Heart left ventricle (tissue), 16 donors: ENCODE measurements at places on chromosomes 3 and 15.

DNA sequence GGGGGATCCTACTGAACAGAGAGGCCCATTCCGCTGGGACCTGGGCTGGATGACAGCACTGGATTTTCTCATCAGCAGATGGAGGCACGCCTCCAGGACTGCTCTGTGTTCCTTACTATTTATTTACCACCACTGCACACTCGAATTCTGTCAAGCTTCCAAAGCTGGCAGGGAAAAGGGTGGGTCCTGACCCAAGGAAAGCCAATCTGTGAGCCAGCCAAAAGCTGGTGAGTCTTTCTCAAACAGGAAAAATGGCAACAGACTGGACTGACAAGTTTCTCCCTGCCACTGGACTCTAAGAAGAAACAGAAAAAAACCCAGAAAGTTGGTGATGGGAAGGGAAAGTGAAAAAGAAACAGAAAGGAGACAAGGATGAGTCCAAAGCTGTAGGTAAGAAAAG lies 37.8 kb downstream of the CD47 start:
- DNase-seq = no peak
- H3K4me1 ChIP-seq = no peaks in the 10 kb centered on the region
- no peaks in the 10 kb centered on the region for H3K36me3 ChIP-seq
- H3K27ac ChIP-seq = no peak overlapping the region
- H3K27me3 ChIP-seq = no peaks in the 10 kb centered on the region
- H3K4me3 ChIP-seq = no peak overlapping the region

GRCh38 chr3:72446218-72447058 lies 401.8 kb downstream of the SHQ1 start:
- DNase-seq = no peak
- peak within 1 kb of the TSS; percentile 69 for H3K27ac ChIP-seq
- H3K4me3 ChIP-seq = peak within 1 kb of the TSS; percentile 86

DNA sequence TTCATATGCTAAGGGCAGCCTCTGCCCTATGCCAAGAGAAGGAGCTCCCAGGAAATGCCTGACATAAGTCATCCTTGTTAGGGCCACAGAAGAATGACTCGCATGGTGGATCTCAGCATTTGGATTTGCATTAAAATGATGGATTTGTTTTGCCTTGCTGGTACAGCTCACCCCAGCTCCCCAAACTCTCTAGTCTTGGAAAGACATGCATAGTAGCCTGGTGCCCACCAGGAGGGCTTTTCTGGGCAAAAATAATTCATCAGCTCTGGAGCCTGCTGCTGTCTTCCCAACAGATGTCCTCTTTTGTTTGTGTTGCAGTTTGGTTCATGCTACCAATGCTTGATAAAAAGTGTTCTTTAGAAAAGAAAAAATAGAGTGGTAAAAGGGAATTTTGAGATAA lies 833.0 kb downstream of the AGBL1 start:
- no peaks in the 10 kb centered on the region for H3K36me3 ChIP-seq
- no peak for DNase-seq
- no peaks in the 10 kb centered on the region for H3K27me3 ChIP-seq
- peaks cover 20% of the 10 kb centered on the region for H3K4me1 ChIP-seq
- H3K27ac ChIP-seq = no peak overlapping the region

- H3K4me1 ChIP-seq = no peaks in the 10 kb centered on the region
- no peaks in the 10 kb centered on the region for H3K36me3 ChIP-seq
- no peaks in the 10 kb centered on the region for H3K27me3 ChIP-seq
- H3K27ac ChIP-seq = no peak overlapping the region
These were observed 18.1 kb downstream of the ZNF280D start for GRCh38 chr15:56715220-56715619.

GRCh38 chr3:40308725-40309417 lies 636 bp upstream of the EIF1B start:
- peak overlapping the region; percentile 96 for H3K4me3 ChIP-seq
- peak overlapping the region; percentile 96 for H3K27ac ChIP-seq
- no peaks in the 10 kb centered on the region for H3K27me3 ChIP-seq
- peaks cover 31% of the 10 kb centered on the region for H3K36me3 ChIP-seq
- no peaks in the 10 kb centered on the region for H3K4me1 ChIP-seq

- no peak for DNase-seq
- H3K36me3 ChIP-seq = no peaks in the 10 kb centered on the region
- H3K4me1 ChIP-seq = no peaks in the 10 kb centered on the region
- no peak overlapping the region for H3K27ac ChIP-seq
- H3K27me3 ChIP-seq = no peaks in the 10 kb centered on the region
These were observed 156.9 kb downstream of the MEGF11 start for GRCh38 chr15:66096688-66097058.

DNA sequence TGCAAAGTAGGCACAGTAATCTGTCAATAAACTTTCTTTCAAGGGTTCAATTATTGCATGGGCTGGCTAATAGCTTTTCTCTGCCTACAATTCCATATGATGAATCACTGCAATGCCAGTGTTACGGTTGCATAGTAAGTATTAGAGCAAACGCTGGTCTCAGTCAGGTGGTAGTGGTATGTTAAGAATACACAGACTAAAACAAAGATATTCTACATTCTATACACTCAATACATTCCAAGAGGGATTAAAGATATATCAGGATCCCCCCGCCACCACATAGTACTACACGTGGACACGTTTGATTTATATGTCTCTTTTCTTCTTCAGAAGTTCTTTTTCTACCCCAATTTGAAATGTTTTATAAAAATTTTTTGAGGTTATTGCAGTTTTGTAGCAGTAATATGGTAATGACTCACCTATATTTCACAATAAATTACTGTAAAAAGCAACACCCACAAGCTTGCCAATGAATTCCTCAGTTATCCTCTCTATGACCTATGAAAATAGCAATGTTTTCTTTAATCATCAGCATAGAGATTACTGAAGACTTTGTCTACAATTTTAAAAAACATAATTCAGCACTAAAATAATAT lies 68.2 kb downstream of the CD200R1L start:
- peaks cover 41% of the 10 kb centered on the region for H3K4me1 ChIP-seq
- no peak overlapping the region for H3K4me3 ChIP-seq
- no peak for DNase-seq
- H3K27ac ChIP-seq = peak overlapping the region; percentile 11
- H3K36me3 ChIP-seq = no peaks in the 10 kb centered on the region
- no peaks in the 10 kb centered on the region for H3K27me3 ChIP-seq

GRCh38 chr3:23739536-23739935 lies 66.2 kb upstream of the UBE2E1 start:
- no peak overlapping the region for H3K27ac ChIP-seq
- H3K4me3 ChIP-seq = no peak overlapping the region
- no peak for DNase-seq
- H3K27me3 ChIP-seq = no peaks in the 10 kb centered on the region

DNA sequence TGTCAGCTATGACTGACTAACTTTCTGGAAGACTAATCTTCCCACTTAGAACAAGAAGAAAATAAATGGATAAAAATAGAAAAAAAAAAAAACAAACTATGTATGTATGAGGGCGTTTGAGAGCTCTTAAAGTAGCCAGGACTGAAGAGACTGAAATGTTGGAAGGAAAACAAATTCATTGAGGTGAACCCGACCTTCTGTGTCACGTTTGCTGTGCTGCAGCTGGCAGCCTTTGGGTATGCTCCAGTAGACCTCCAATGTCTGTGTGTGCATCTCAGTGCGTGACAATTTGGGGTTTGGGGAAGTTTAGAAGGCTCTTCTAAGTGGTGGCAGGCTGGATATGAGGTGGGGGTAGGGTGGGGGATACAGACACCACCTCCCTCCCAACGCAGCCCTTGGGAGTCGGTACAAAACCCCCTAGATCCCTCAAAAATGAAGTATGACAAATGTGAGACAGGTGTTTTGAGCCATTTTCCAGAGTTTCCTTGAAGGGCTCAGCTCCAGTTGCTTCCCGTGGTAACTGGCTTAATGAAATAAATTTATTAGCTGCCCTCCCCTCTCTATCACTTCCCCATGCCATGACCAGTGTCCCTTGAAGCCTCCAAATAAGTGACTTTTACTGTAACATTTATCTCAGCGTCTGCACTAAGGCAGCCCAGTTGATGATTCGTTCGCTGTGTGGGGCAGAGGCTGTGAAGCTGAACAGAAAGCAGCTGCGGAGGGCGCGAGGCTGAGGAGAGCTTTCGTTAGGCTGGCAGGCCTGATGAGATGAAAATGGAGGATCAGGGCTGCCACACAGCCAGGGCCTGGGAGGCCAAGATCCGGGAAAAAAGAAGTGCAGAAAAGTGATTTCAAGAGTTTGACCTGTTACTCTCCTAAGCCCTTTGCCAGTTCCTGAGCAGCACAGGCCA lies 34.9 kb upstream of the GABRB3 start:
- no peak for DNase-seq
- no peaks in the 10 kb centered on the region for H3K4me1 ChIP-seq
- H3K36me3 ChIP-seq = no peaks in the 10 kb centered on the region
- H3K27me3 ChIP-seq = no peaks in the 10 kb centered on the region
- no peak overlapping the region for H3K4me3 ChIP-seq

DNA sequence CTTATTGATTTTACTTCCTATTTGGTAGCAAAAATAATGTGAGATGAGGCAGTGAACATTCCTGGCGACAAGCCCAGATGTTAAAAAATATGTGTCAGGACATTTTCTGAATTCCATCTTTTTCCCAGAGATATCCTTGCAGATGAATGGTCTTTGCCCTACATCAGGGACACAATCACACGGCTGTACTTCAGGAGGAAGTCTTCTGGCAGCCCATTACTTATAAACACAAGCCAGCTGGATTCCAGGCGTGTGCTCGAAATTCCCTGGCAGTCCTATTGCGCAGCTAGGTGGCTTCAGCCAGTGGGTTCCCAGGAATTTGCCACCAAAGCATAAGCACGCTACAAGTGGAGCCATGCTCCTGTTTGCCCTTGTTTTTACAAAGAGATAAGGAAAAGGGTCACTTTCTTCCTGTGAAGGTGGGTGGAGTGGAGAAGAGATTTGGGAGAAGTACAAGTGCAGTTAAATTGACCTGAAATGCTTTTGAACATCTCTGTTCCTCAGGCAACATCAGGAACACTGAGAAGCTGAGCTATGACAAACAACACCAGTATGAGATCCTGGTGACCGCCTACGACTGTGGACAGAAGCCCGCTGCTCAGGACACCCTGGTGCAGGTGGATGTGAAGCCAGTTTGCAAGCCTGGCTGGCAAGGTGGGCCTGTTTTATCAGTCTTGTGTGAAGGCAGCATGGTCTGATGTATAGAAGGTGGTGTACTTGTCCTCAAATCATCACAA lies 257.1 kb upstream of the TRIM42 start:
- peaks cover 22% of the 10 kb centered on the region for H3K4me1 ChIP-seq
- no peaks in the 10 kb centered on the region for H3K36me3 ChIP-seq
- H3K4me3 ChIP-seq = no peak overlapping the region
- no peak for DNase-seq

DNA sequence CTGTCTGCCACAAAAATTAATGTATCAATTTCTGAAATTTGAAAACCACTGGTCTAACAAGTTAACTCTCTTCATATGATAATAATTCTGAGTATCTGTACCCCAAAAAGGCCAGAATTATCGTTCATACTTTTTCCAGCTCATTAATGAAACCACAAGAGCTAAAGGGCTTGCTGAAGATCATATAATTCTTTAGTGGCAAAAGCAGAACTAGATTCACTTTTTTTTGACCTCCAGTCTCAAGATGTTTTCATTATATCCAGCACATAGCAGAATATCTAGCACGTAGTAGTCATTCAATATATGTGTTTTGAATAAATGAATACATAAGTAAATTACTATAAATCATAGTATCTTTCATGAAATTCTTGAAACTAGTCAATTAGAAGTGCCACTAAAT lies 246.7 kb upstream of the KCNH8 start:
- H3K4me3 ChIP-seq = no peak overlapping the region
- no peak overlapping the region for H3K27ac ChIP-seq
- DNase-seq = no peak
- H3K4me1 ChIP-seq = no peaks in the 10 kb centered on the region
- H3K27me3 ChIP-seq = no peaks in the 10 kb centered on the region

DNA sequence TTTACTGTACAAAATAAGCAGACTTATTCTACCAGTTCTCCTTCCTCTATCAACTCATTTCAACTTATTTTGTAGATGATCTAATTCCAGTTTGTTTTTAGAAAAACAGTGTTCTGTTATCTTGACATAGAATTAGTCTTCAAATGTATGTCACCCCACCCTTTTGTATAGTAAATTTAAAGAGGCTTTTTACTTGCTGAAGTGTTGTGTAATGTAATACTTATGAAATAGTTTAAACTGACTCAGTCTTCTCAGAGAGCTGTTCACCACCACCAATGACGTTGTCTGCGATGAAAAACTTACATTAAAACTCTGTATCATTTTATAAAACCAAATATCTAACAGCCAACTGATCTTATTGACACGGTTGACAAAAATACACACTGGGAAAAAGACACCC lies 82.9 kb downstream of the RAP2B start:
- H3K4me1 ChIP-seq = no peaks in the 10 kb centered on the region
- DNase-seq = no peak
- H3K4me3 ChIP-seq = no peak overlapping the region
- no peaks in the 10 kb centered on the region for H3K27me3 ChIP-seq

- H3K27me3 ChIP-seq = peaks cover 7% of the 10 kb centered on the region
- no peaks in the 10 kb centered on the region for H3K4me1 ChIP-seq
- H3K4me3 ChIP-seq = no peak overlapping the region
- no peak overlapping the region for H3K27ac ChIP-seq
These were observed 91.3 kb upstream of the SLC25A36 start for GRCh38 chr3:140850210-140850955.

- no peaks in the 10 kb centered on the region for H3K27me3 ChIP-seq
- H3K4me1 ChIP-seq = peaks cover 83% of the 10 kb centered on the region
- H3K4me3 ChIP-seq = no peak overlapping the region
- peak overlapping the region; percentile 21 for H3K27ac ChIP-seq
- H3K36me3 ChIP-seq = peaks cover 16% of the 10 kb centered on the region
- no peak for DNase-seq
These were observed 178.8 kb downstream of the KLHL25 start for GRCh38 chr15:85615930-85616329.

DNA sequence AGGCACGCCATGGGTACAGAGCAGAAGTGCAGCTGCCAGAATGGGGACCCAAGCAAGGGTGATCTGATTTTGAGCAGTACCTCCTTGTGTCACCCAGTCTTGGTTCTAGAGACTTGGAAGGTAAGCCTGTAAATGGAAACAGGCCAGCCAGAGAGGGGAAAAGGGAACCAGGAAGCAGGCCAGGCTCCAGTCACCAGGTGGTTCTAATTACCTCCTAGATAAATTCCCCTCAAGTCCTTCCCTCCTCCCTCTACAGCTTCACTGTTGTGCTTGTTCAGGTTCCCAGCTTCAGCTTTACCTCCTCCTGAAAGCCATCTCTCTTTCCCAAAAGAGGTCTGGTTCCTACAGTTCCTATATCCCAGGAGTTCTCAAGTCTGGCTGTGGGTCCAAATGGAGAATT lies 58.8 kb upstream of the SLC7A14 start:
- no peak overlapping the region for H3K27ac ChIP-seq
- no peaks in the 10 kb centered on the region for H3K36me3 ChIP-seq
- H3K4me1 ChIP-seq = peaks cover 12% of the 10 kb centered on the region
- H3K27me3 ChIP-seq = no peaks in the 10 kb centered on the region
- H3K4me3 ChIP-seq = no peak overlapping the region

GRCh38 chr3:128123156-128123537 lies 465 bp downstream of the RUVBL1 start:
- no peak for DNase-seq
- H3K4me3 ChIP-seq = peak overlapping the region; percentile 98

- H3K36me3 ChIP-seq = peaks cover 21% of the 10 kb centered on the region
- no peaks in the 10 kb centered on the region for H3K27me3 ChIP-seq
- peaks cover 27% of the 10 kb centered on the region for H3K4me1 ChIP-seq
- no peak overlapping the region for H3K4me3 ChIP-seq
- peak overlapping the region; percentile 78 for H3K27ac ChIP-seq
- peak; percentile 37 for DNase-seq
These were observed 19.0 kb downstream of the CSPG4 start for GRCh38 chr15:75693501-75694240.

- no peak for DNase-seq
- H3K27me3 ChIP-seq = no peaks in the 10 kb centered on the region
- H3K36me3 ChIP-seq = no peaks in the 10 kb centered on the region
- no peak overlapping the region for H3K4me3 ChIP-seq
These were observed 90.5 kb downstream of the FAM227B start for GRCh38 chr15:49530092-49530491.
